ENCODE measurements at places on chromosomes 1 and 21. TPM values are rescaled to one million over a fixed set of nuclear protein-coding genes. Genes with fewer than 3 reads are reported as not detected.

GRCh38 chr1:101039245-101039644 lies 13.7 kb upstream of the DPH5 start:
- DNase-seq, result no peak

GRCh38 chr1:203268901-203269653 lies 36.2 kb upstream of the BTG2 start:
- peak; percentile 78 for DNase-seq

The CXADR gene
- 9.9 TPM for total RNA-seq

The FCER1A gene
- not detected for total RNA-seq

The S100A16 gene
- 121 TPM for total RNA-seq
